ENCODE measurements at places on chromosomes 4 and X.
A peak's percentile ranks its signal among the peaks of the same experiment; 100 is the strongest.

DNA sequence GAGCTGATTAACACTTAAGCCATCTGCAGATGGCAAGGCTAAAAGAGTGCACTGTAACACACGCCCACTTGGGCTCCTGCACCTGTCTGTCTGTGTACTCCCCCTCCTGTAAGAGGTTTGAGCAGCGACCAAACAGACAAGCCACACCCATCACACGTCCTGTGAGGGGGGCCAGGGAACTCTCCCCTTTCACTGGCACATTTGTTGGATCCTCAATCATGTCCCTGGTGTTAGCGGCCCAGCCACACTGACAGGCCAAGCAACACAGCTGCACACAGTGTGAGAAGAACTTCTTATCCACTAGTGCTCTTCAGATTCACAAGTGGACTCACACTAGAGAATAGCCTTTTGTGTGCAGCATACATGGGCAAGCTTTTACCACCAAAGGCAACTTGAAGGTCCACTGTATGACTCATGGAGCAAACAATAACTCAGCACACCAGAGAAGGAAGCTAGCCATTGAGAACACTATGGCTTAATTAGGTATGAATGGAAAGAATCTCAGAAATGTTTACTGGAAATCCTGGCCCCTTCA is 29.1 kb upstream of the UTP14A start:
- no peak for DNase-seq

GRCh38 chrX:26789751-26790150 is 573.8 kb downstream of the MAGEB5 start:
- DNase-seq = no peak

DNA sequence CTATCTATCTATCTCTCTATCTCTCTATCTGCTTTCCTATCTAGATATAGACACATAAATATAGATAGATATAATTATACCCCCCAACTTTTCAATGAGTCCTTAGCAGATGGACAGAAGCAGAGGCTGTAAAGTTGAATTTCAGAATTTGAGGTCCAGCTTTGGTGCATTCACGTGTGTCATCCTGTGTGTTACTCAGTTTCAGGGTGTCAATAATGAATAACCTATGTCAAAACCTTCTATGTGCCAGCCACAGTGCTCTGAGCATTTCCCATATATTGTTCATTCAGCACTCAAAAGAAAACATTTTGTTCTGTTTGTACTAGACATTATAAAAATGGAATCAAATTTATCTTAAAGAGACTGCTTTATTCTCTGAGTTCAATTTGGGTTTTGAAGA is 310.0 kb downstream of the ARHGAP24 start:
- DNase-seq = no peak

DNA sequence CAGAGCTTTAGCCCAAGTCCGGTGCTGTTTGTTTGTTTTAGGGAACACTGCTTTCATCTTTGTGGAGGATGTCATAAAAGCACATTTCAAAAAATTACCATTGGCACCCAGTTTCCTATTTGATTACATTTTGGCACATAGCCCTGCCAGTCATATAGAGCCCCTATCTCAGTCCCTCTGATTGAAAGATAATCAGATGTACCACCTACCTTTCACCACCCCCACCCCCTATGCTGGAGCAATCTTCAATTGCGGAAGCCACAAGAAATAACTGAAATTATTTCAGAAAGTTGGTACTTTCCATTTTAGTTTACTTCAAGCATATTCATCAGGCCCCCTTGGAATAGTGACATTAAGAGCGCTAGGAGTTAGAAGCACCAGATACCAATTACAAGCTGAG is 136.7 kb upstream of the RPL34 start:
- no peak for DNase-seq

- no peak for DNase-seq
Measured at GRCh38 chr4:23922541-23923111, 32.8 kb upstream of the PPARGC1A start.

GRCh38 chr4:39320381-39321115 is 45.6 kb downstream of the RFC1 start:
- no peak for DNase-seq

DNA sequence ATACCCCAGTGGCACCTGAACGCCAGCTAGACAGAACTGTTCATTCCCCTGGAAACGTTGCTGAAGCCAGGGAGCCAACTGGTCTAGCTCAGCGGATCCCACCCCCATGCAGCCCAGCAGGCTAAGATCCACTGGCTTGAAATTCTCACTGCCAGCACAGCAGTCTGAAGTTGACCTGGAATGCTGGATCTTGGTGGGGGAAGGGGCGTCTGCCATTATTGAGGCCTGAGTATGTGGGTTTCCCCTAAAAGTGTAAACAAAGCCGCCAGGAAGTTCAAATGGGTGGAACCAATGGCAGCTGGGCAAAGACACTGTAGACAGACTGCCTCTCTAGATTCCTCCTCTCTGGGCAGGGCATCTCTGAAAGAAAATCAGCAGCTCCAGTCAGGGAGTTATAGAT is 213.0 kb downstream of the NKX6-1 start:
- DNase-seq = no peak

DNA sequence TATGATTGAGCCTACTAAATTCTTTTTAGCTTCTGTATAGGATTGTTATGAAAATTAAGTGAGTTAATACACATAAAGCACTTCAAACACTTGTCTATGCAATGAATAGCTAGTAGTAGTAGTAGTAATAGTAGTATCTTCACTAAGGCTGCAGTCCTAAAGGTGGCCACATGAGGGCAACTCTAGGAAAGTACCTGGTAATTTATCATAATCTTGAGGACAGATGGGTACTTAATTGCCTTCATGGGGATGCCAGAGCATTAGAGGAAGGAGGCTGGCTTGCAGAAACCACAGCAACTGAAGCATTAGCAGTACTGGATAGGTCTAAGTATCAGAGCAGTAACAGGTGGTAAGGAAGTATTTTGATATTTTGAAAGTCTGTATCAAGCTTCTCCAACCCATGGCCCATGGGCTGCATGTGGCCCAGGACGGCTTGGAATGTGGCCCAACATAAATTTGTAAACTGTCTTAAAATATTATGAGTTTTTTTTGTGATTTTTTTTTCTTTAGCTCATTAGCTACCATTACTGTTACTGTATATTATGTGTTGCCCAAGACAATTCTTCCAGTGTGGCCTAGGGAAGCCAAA is 17.3 kb downstream of the NIPAL1 start:
- no peak for DNase-seq

DNA sequence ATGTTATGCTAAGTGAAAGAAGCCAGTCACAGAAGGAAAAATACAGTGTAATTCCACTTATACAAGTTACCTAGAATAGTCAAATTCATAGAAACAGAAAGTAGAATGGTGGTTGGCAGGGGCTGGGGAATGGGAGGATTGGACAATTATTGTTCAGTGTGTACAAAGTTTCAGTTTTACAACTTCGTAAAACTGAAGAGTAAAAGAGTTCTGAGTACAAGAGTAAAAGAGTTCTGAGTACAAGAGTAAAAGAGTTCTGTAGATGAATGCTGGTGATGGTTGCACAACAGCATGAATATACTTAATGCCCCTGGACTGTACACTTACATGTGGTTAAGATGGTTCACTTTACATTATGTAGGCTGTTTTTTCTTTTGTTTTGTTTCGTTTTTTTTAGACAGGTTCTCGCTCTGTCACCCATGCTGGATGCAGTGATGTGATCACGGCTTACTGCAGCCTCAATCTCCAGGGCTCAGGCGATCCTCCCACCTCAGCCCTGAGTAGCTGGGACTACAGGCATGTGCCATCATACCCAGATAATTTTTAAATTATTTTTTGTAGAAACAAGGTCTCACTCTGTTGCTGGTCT is 230.9 kb downstream of the SOWAHB start:
- no peak for DNase-seq

DNA sequence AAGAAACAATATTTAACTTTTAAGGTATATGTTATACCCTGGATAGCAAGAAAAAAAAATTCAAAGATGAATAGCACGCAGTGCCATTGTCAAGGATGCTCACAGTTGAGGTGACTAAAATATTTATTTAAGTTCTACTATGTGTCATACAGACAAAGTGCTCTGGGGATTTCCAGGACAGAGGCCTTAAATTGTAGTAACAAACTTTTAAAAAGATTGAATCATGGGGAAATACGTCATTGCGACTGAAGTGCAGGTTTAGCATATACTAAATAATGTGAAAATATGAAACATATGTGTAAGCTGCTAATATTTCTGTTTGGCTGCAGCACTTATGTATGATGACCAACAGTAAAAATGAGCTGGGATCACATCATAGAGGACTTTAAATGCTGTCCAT is 748.0 kb upstream of the PCDH7 start:
- DNase-seq = no peak

DNA sequence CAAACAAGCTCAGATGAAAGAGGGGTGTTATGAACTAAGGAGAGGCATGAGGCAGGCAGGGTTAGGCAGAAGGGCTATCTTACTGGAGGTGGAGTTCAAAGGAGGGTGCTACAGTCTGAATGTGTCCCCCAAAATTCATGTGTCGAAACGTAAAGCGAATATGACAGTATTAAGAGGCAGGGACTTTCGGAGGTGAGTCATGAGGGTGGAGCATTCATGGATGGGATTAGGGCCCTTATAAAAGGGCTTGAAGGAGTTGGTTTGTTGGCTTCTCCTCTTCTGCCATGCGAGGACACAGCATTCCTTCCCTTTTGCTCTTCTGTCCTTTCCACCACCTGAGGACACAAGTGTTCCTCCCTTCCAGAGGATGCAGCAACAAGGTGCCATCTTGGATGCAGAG is 22.9 kb downstream of the APLN start:
- no peak for DNase-seq

DNA sequence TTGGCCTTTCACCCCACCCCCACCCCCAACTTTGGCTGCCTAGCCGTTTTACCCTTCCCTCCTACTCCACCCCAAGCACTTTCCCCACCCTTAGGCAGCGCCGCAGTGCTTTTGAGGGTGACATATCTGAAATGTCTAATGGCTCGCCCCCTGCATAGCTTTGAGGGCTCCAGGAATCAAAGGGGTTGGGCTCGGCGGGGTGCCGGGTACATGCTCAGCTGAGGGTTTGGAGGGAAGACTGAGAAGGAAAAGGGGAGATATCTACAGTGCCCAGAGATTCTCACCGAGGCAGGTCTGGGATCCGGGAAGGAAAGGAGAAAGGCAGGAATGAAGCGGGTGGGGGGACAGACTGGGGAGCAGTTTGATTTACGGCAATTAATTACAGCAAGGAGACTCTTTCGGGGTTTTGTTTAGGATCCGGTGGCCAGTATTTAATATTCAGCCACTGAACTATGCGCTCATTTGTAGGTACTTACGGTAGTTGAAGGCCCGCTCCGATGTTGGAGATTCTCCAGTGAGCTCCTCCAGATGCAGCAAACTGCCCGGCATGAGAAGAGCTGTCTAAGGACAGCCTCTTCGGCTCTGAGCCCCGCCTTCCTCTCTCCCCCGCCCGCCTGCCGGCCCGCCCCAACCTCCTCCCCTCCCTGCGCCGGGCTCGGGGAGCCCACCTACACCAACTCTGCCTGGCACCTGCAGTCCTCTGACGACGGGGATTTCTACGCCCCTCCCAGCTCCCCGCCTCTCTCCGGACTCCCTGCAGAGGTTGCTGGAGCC is at the start of gene IGSF1:
Gene IGSF1 (minus strand): TSS at position 569 of the 774 bp plus-strand sequence. CDS start 2,632 bp downstream, outside the sequence.
- peak; percentile 8 for DNase-seq

GRCh38 chr4:181966104-181966551 is 277.1 kb upstream of the TENM3 start:
- no peak for DNase-seq

GRCh38 chrX:151396042-151396824 is 773 bp upstream of the VMA21 start:
- DNase-seq = no peak

DNA sequence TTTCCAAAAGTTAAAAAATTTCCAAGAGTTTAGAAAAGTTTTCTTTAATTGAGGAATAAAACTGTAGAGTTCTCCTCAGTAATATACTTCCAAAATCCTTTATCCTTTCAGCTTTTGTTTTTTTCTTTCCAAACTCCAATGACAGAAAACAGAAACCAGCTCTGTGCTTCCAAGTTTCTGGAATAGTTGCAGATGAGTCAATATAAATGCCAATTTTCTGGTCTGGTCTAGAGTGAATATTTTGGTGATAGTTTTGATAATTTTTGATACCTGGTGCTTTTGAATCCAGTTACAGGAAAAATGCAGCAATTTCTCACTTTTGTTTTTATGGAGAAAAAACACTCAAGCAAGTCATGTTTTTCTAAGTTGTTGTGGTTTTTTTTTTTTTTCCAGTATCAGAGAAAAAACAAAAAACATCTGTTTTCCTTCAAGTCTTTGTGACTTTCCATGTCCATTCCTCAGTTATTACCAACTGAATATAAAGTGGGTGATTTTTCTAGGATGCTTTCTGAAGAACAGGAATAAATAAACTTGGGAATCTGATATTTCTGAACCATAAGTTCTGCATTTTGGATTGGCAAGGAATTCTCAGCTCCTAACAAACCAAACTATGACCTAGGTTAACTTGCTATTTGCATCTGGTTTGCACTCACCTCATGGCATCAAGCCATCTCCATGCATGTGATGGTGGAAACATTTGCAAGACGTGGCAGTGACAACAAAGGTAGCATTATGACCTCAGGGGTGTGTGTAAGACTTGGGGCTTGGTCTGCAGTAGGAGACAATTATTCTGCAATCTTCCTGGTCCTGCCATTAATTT is 139.1 kb downstream of the VEGFC start:
- DNase-seq = no peak

DNA sequence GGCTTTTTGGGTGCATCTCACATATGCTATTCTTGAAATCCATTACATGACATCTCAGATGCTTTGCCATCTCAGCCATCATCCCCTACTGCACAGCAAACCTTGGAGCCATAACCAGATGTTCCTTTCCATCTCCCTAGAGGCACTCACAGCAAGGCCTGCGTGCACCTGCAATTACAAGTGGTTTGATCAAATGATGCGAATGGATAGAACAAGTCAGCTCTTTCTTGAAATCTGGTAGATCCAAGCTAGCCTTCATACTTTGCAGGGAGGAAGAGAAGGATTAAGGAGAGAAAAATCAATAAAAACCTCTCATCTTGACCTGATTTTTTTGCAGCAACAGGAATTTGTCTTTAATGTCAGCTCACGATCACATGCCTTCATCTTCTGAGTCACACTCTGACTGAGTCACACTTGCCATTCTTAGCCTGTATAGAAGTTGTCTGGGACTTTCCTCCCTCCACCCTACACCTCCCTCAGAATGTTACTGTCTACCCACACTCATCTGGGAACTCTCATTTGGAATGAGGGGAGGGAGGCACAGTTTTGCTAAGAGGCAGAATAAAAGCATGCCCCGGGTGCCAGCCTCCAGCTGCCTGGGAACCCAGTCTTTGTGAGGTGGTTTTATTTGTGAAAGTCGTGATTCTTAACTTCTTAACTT is 11.9 kb upstream of the TRIML1 start:
- DNase-seq = no peak

GRCh38 chrX:52378870-52379269 is 10.0 kb downstream of the XAGE2 start:
- no peak for DNase-seq

DNA sequence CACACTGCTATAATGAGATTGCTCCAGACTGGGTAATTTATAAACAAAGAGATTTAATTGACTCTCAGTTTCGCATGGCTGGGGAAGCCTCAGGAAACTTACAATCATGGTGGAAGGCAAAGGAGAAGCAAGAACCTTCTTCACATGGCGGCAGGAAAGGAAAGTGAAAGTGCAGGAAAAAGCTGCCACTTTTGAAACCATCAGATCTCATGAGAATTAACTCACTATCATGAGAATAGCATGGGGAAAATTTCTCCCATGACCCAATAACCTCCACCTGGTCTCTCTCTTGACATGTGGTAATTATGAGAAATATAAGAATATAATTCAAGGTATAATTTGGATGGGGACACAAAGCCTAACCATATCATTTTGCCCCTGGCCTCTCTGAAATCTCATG is 884.2 kb downstream of the GLUD2 start:
- DNase-seq = no peak

- DNase-seq = no peak
Measured at GRCh38 chr4:6362896-6363295, 93.2 kb downstream of the WFS1 start.
